ENCODE measurements at places on chromosomes 3 and 15.

GRCh38 chr3:132625613-132626012 is 28.5 kb downstream of the ACKR4 start:
- no peak for DNase-seq

DNA sequence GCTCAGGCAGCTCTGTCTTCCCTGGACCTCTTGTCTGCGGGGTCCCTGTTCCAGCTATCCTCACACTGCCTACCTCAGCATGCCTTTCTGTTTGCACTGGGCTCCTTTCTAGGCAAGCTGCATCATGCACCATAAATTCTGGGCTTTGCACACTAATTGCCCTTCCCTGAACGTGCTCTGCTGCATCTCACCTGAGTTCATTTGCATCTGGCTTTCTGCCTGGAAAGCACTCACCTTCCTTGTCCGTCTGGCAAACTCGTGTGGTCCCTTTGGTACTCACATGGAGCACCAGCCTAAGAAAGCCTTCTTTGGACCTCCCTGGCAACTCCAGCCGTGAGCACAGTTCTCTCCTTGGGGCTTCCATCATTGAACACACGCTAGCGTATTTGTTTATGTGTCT is 365.6 kb downstream of the SV2B start:
- no peak for DNase-seq

- DNase-seq = no peak
These were observed 746.8 kb downstream of the GRM7 start for GRCh38 chr3:7607676-7608075.

DNA sequence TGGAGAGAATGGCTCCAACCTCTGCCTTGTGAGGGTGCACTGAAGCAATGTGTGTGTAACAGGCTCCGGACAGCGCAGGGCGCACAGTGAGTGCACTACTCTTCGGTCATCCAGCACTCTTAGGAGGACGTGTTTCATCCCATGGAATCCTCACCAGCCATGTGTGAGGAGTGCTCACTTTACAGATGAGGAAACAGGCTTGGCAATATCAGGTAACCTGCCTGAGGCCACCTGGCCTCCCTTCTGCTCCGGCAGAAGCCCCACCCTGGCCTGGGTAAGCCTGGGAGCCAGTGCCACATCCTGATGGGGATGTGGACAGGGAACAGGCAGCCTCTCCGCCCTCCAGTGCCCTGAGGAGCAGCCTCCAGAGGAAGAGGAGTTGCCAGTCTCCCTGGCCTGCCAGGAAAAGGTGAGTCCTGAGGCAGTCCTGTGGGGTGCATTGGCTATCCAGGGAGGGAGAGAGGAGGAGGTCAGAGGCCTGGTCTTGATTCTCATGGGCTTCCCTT is 39.4 kb upstream of the LIMD1 start:
- no peak for DNase-seq

- DNase-seq = no peak
These were observed 235.3 kb upstream of the ST8SIA2 start for GRCh38 chr15:92158426-92158825.

- no peak for DNase-seq
These were observed 301.9 kb downstream of the CACNA2D3 start for GRCh38 chr3:54424292-54424691.

GRCh38 chr3:186380622-186381380 is 18.8 kb upstream of the DGKG start:
- DNase-seq = no peak

- no peak for DNase-seq
These were observed 524 bp downstream of the CHRM5 start for GRCh38 chr15:33968821-33969220.

DNA sequence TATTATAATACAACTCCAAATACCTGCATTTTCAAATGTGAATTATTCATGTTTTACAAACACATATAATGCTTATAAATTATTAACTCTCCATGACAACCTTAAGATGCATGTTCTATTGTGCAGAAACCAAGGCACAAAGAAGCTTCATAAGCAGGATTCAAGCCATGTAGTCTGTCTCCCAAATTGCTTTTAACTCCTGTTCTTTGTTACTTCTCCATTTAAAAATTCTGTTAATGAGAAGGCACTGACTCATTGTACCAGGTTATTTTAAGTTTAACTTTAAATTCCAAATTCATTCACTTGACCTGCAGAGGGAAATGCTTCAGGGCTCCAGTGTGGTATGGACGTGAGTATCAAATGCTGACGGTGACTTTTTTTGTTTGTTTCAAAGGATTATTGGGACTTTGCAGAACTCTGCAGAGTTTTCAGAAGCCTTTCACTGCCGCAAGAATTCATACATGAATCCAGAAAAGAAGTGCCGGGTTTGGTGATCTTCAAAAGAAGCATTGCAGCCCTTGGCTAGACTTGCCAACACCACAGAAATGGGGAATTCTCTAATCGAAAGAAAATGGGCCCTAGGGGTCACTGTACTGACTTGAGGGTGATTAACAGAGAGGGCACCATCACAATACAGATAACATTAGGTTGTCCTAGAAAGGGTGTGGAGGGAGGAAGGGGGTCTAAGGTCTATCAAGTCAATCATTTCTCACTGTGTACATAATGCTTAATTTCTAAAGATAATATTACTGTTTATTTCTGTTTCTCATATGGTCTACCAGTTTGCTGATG is 100.0 kb downstream of the MME start:
- DNase-seq = no peak

- DNase-seq = no peak
These were observed 57.4 kb downstream of the ANXA2 start for GRCh38 chr15:60340207-60340921.

- no peak for DNase-seq
These were observed 28.7 kb downstream of the GPR171 start for GRCh38 chr3:151174351-151174750.

DNA sequence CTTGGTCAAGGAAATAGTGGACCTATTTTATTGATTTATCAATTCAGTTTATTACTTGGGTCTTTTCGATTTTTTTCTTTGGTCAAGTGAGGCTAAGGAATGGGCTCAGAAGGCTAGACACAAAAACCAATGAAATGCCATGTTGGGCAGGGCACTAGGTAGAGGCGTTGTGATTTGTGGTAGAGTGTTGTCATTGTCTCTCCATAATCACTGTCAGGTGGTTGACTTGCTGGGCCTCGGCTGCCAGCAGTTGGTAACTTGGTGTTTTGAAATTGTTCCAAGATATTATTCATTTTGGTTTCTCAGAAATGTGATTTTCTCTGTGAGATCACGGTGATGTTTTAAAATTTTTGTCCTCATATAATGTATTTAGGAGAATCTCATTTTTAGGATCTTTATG is 173.6 kb downstream of the KLHL25 start:
- DNase-seq = no peak

- DNase-seq = no peak
These were observed 781 bp upstream of the NAALADL2 start for GRCh38 chr3:174858353-174858752.

DNA sequence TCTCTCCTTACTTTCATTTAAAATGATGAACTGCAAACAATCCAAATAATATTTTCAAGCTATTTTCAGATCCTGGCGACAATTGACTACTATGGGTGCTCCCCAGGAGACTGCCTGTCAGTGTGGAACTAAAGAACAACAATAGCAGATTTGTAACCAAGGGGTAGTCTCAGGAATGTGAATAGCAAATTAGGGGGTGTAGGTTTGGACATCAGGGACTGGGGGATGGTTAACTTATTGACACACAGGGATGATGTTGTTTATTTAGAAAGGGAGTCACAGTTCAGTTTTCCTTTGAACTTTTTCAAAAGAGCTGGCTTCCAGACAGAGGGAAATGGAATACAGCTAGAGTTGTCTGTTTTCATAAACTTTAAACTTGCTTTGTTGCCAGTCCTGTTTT is 229.8 kb downstream of the LRTM1 start:
- DNase-seq = no peak

DNA sequence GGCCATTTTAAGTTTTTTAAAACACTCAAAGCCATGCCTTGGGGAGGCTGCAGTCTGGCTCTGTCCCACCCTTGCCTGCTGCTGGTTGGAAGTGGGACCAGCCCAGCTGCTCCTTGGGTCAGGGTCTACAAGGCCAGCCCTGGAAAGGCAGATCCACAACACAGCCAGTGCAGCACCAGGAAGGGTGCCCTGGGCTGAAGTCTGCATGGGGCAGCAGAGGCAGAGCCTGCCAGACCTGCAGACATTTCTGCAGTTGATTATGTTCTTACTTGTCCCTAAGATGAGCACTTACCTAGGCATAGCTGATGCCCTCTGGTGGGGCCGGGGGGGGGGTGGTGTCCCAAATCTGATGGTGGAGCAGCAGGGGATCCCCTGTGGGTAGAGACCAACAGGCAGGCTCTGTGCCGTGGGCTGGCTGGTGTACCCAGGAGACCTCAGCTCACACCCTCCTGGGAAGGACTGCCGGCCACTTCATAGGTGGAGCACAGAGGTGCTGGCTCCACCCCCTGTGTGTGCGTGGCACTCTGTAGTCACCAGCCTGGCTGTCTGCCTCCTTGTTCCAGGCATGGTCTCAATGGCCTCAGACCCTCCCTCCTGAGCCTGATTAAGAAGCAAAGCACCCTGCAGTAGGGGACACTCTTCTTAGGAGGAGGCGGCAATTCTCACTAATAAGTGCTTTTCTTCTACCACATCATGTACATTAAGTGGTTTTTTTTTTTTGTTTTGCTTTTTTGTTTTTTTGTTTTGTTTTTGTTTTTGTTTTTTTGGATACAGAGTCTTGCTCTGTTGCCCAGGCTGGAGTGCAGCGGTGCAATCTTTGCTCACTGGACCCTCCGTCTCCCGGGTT is 97.4 kb upstream of the KLF13 start:
- DNase-seq = no peak

GRCh38 chr3:111173328-111173900 is 101.8 kb downstream of the NECTIN3 start:
- DNase-seq = no peak

- DNase-seq = no peak
These were observed 94.4 kb downstream of the AKAP13 start for GRCh38 chr15:85474700-85475316.

- no peak for DNase-seq
These were observed 49.2 kb downstream of the NEK10 start for GRCh38 chr3:27319847-27320526.

DNA sequence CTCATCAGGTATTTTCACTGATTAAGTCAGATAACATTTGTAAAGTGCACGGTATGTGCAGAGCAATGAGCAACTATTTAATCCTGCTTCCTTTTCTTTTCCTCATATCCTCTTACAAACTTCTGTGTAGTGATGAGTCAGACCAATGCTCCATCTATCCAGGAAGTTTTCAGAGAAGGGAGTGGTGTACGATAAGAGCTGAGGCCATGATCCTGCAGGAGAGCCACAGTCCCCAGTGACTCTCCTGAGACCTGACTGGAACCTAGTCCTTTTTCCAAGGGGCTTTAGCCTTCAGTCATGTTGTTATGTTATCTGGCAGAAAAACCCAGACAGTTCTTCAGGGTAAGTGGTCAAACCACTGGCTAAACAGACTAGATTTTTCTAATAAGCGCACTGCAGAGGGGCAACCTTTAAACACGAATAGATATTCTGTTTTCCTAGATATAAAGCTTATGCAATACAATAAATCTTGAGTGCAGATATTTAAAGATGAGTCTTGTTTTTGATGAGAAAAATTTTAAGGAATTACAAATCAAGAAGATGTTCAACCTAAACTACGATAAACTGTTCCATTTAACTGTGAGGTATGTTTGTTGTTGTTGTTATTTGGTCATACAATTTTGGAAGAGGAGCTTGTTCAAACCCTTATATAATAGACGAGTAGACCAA is 110.5 kb upstream of the RAP2B start:
- no peak for DNase-seq

- DNase-seq = no peak
These were observed 10.7 kb downstream of the ITGB5 start for GRCh38 chr3:124876401-124876878.

DNA sequence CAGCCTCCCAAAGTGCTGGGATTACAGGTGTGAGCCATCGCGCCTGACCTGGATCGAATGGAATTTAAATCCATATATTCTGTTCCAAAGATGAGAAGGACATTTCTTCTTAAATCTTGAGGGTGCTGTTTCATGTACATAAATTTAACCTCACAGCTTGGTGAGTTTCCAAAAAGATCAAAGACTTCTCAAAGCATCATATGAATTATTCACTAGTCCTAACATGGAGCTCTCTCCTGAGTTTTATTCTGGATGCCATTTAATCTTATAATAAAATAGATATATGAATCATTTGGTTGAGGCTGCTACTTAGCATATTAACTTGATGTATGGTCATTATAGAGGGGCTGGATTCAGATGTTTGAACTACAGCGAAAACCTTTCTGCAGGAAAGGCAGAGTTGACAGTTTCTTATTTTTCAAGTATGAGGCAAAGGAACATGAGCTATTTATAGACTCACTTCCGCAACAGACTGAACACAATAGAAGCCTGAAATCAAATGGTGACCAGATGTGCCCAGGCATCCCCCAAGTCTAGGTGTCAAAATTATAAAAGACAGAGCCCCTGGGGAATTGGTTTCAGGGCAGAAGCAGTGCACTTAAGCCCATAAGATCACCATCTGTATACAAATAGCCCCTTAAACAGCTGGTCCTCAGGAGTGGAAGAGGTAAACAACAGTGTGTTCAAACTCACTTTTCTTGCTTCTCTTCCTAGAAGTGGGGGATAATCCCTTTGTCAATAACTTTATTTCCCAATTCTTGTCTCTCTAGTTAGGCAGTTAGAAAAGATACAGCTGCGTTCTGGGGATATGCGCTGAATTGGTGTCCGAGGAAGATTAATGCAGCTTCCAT is 29.7 kb downstream of the STARD9 start:
- DNase-seq = no peak

GRCh38 chr3:81620849-81621248 is 140.6 kb downstream of the GBE1 start:
- no peak for DNase-seq

DNA sequence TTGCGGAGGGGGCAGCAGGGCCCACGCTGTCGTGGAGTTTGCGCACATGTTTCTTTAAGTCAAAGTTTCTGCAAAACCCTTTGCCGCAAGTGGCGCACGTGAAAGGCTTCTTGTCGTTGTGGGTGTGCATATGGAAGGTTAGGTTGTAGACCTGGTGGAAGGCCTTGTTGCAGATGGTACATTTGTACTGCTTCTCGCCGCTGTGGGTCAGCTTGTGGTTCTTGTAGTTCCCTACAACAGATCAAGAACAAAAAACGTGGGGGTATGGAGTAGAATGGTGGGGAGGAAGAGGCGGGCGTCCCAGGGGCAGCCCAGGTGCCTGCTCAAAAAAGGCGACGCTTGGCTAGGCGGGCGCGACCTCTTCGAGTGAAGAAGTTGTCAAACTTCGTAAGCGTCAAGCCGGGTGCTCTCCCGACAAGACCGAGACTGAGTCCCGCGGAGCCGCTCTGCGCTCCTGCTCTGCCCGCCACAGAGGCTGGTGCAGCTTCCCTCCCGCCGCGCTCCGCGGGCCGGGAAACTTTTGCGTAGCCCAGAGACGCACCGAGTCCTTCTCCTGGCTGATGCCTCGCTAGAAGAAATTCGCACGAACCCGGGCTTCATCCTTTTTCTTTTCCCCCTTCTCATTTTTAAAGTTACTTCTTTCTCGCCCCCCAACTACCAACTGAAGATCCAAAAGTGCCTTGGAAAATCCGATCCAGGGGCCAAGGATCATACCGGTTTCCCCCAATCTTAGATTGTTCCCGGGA is 3.1 kb downstream of the FEZF2 start:
- DNase-seq = no peak

GRCh38 chr3:140953028-140953960 is 11.7 kb downstream of the SLC25A36 start:
- DNase-seq = no peak

- peak; percentile 4 for DNase-seq
These were observed 265.1 kb downstream of the NFKBIZ start for GRCh38 chr3:102114264-102114979.

- DNase-seq = no peak
These were observed 482.2 kb upstream of the PDZRN3 start for GRCh38 chr3:74106925-74107324.

- no peak for DNase-seq
These were observed 17.7 kb upstream of the AP4E1 start for GRCh38 chr15:50890751-50891150.

GRCh38 chr3:64518496-64518895 is 169.3 kb downstream of the ADAMTS9 start:
- DNase-seq = no peak

Data from activated naive CD8-positive, alpha-beta T cell treated with anti-CD3 and anti-CD28 coated beads, Interleukin-2, amount 50 U/mL, for 16 hours (primary cell).